Stimulated activated CD4-positive, alpha-beta T cell treated with anti-CD3 and anti-CD28 coated beads, Interleukin-1b, Interleukin-23, amount 100 ng/mL, for 4 hours (primary cell): ENCODE measurements at places on chromosomes 3 and 15.
A peak's percentile ranks its signal among the peaks of the same experiment; 100 is the strongest.

GRCh38 chr15:100902436-100903167, 16.6 kb upstream of the LRRK1 start:
- no peak for DNase-seq

DNA sequence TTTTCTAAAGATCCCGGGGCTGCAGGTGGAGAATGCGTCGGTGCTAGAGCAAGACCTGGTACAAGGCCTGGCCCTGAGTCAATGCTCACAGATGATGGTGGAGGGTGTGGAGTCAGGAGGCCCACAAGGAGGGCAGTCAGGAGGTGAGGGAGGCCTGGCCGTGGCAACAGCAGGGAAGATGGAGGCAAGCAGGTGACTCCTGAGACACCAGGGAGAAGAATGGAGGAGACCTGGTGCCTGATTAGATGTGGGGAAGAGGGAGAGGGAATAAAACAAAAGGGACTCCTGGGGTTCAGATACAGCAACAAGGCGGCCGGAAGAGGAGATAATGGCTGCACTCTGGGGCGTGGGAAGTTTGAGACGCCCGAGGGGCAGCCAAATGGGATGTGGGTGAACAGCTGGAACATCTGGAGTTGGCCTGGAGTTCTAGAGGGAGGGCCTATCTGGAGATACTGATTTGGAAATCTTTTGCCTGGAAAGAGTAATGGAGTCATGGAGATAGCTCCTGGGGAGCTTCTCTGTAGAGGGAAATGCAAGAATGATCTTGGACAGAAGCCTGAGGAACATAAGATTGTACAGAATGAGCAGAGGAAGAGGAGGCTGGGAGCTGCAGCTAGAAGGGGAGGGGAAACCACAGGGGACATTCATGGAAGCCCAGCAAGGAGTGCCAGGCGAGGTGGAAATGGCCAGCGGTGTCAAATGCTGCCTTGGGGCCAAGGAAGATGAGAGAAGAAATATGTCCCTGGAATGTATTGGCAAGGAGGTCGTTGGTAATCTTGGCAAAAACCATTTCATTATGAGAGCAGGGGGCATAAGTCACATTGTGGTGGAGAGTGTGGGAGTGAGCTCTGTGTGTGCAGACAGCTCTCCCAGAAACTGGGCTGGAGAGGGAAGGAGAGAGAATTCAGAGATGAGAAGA, 67.5 kb upstream of the CORO2B start:
- no peak for DNase-seq

GRCh38 chr3:46812237-46812791, 50.9 kb downstream of the MYL3 start:
- DNase-seq: peak; percentile 79

DNA sequence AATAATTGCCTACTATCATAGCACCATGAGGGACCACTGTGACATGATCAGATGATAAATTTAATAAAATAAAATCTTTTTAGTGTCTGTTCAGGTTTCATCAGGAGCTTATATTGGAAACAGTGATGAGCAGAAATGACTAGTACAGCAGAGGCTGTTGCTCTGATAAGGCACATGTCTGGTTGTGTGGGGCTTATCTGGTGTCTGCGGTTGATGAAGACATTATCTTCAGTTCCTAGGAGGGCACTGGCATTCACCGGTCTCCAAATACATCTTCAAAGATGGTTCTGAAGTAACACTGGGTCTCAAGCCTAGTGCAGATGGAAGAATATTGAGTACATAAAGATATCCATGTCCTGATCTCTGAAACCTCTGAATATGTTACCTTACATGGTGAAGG, 125.3 kb downstream of the SUCNR1 start:
- no peak for DNase-seq

DNA sequence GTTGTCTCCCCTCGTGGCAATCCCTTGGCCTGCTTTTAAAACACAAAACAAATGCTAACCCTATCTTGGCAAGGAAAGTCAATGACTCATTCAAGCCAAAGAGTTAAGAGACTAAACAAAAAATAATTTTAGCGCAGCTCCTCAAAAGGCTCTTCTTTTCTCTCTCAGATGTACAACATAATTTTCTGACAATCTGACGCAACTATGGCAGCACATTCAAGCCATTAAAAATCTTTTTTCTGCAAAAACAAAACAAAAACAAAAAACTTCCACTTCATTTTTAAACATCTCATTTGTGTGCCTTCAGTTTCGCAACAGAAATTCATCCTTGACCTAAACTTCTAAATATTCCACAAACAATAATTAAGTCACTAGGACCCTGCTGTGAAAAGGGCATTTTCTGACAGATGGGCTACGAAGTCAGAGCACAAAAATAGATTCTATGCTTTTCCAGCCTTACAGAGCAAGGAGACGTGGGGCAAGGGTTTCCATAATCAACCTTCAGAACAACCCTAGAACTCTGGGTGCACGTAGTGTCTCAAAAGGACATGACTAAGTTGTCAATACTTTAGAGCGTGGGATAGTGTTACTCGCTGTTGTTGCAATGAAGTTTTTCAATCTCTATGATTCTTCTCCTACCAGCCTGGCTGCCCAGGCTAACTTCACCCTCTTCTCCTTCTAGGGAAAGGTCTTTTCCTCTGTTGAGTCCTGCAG, 84.3 kb downstream of the MB21D2 start:
- no peak for DNase-seq

DNA sequence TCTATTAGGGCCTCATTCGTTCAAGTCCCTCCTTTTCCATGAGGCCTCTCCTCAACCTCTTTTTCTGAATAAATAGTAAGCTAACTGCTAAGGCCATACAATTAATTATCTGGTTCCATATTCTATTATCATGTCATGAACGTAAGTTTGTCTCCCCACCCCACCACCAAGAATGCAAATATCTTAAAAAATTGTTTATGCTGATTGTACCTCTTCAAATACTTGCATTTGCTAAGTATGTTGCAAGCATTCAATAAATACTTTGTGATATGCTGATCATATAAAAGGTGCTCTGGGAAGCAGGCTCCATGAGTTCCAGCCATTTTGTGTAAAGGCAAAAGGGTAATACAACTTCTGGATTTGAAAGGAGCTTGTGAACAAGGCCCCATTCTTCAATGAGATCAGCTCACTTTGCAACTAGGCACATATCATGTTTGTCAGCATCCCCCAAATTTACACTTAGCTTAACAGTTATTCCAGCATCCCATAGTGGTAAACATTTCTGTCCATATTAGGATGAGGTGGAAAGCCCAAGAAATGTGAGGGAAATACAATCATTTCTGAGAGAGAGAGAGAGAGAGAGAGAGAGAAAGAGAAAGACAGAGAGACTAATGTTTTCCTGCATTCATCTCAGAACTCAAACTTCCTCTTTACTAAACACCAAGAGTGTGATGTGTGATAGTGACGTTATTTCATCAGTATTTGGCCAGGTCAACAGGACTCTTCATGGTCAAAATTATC, 33.2 kb downstream of the SLC12A8 start:
- DNase-seq: no peak

DNA sequence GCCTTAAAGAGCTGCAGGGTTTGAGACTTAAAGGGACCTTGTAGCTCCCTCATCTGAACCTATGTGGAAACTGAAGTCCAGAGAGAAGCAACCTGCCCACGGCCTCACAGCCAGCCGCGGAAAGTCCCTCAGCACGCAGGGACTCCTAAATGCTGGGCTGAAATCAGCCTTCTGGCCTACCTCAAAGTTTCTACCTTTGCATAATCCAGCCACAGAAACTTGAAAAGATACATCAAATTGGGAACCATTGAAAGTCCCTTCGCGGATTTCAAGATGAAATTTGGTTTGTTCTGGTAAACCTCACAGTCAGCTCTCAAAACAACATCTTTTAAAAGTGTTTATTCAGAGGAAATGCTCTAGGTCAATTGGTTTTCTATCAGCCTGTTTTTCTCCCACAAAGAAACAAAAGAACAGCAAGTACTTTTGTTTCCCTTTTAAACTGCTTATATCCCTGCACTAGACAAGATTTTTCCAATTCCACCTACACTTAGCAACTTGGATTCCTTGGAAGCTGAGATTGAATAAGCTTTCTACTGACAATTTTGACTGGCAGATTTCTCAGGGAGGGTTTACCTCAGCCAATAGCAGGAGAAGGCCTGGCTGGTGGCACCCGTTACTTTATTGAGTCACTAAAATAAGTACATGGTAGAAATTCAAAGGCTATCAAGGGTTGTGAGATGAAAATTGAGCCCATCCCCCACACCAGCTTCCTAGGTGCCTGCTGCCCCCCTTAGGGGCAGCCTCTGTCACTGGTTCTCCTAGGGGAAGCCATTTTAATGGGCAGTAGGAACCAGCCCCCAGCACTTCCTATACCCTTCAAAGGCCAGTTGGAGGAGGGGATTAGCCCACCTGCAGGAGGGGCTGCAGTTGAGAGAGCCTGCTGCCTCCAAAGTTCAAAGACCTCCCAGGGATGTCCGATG, 171.2 kb downstream of the ADAMTS17 start:
- DNase-seq: no peak

GRCh38 chr3:15014606-15015328, 50.3 kb downstream of the MRPS25 start:
- DNase-seq: no peak

GRCh38 chr15:89127054-89127702, 38.9 kb downstream of the ABHD2 start:
- no peak for DNase-seq

GRCh38 chr15:89469426-89470096, 26.8 kb downstream of the RHCG start:
- no peak for DNase-seq

DNA sequence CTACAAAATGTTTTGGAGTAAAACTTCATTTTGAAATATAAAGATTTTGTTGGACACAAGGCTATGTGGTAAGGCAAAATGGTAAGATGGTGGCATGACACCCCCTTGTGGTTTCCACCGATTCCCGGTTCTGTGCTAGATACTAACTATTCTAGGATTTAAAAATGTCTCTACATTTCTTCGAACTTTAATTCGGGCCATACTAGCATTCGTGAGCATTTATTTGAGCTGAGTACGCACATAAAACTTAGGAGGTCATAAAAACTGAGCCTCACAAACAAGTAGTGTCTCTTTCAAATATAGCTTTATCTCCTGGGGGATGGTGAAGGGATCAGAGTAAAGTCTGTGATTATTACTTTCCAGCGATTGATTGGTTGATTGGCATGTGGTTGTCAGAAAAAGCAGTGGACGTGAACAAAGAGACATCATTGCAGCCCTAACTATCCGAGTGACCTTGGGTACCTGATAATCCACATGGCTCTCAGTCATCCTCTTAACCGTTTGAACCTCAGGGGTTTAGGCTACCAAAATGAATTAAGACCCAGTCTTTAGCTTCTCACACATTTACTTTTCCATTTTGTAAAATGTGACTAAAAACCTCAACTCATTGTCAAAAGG, 1.1 kb upstream of the ZNF639 start:
- DNase-seq: no peak

DNA sequence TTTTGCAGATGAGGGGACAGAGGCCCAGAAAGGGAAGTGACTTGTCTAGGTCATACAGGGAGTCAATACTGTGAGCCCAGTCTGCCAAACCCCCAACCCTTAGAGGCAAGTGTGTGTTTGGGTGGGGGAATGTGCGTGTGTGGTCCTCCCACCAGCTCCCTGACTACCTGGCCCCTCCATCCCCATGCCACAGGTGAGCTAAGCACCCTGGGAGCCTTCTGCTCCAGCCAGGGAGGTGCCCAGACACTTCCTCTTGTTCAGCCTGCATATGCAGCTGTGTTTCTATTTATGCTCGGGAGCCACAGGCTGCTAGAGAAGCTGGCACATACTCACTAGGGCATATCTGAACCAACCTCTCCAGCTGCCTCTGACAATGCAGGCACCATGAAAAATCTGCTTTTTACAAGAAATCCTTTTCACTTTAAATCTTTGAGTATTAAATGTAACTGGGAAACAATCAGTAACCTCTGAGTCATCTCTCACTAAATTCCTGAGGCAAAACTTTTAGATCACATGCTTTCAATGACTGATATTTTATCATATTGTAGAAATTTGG, 20.7 kb downstream of the TBC1D2B start:
- no peak for DNase-seq

- no peak for DNase-seq
Measured at GRCh38 chr3:27590437-27591298, 106.5 kb upstream of the SLC4A7 start.

- no peak for DNase-seq
Measured at GRCh38 chr3:148162132-148162531, 535.6 kb upstream of the AGTR1 start.

GRCh38 chr3:94811836-94812235, 749.0 kb downstream of the NSUN3 start:
- no peak for DNase-seq

- DNase-seq: no peak
Measured at GRCh38 chr3:104825116-104825515, 541.6 kb upstream of the ALCAM start.

GRCh38 chr15:55599439-55599838, 11.3 kb upstream of the PYGO1 start:
- no peak for DNase-seq

DNA sequence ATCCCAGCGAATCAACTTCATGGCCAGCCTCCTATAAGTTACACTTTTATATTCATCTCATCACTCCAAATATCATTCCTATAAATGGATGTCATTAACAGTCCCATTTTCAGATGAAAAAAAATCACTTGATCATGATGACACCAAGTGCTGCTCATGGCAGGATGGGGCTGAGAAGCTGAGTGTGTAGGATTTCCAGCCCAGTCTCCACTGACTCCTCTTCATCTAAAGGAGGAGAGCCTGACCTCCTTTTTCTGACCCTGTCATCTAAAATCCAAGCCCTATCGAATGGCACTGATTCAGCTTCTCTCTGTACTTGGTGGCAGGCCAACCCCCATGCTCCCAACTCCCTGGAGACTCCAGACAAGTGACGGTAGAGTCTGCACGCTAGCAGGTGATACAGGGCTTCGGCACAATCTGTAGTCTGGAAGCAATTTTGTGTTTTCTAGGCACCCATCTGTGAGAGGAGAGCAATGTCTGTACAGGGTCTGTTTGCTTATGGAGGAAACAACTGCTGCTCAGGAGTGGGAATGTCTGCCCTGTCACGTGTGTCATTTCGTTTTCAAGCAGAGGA, 103.2 kb downstream of the EPHB1 start:
- DNase-seq: no peak

- DNase-seq: no peak
Measured at GRCh38 chr3:193982258-193982659, 153.7 kb upstream of the HES1 start.

- DNase-seq: no peak
Measured at GRCh38 chr3:190227064-190227463, 95.2 kb downstream of the CLDN1 start.

DNA sequence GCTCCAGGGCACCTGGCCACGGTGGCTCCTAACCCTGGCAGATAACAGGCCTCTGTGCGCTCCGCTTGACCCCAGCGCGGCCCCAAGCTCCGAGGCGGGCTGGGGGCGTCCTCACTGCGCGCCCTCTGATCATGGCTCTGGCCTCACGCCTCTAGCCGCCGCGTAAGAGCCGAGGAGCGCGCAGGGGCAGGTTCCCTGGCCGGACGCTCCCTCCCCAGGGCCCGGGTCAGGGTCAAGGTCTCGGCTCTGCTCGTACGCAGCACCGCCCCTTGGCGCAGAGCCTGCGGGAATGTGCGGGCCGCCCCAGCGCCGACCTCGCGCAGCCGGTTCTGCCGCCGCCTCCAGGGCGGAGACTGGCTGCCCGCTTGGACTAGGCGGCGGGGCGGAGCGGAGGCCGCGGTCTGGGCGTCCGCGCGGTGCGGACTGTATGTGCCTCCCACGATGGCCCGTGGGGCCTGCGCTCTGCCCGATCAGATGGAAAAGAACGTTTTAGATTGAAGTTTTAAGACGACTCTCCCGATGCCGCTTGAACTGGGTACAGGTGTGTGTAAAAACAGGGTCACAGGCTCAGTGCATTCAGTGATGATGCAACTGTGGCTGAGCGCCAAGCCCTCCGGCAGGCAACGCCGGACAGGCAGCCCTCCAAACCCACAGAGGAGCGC, 40.8 kb downstream of the CHST14 start:
- DNase-seq: no peak
